NCI-H1436 treated with DMSO at 0.1 percent for 48 hours (cell line): ENCODE measurements at places on chromosomes 3 and 15.

DNA sequence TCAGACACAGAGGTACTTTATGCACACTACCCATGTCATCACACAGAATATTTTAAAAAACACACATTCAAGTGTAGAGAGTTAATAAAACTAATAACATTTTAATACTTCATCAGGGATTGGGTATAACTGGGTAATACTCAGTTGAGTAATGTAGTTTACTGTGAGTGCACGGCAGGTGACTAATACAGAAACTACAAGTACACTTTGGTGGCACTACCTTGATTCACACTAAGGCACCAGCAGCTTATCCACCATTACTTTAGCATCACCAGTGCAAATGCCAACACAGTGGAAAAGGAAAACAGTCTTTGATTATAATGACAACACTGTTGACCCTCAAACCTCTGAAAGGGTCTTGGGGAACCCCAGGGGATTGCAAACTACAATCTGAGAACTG is 33.6 kb downstream of the ZNF280D start:
- DNase-seq = no peak

GRCh38 chr15:71575474-71576045 is 234.8 kb upstream of the NR2E3 start:
- DNase-seq = no peak

DNA sequence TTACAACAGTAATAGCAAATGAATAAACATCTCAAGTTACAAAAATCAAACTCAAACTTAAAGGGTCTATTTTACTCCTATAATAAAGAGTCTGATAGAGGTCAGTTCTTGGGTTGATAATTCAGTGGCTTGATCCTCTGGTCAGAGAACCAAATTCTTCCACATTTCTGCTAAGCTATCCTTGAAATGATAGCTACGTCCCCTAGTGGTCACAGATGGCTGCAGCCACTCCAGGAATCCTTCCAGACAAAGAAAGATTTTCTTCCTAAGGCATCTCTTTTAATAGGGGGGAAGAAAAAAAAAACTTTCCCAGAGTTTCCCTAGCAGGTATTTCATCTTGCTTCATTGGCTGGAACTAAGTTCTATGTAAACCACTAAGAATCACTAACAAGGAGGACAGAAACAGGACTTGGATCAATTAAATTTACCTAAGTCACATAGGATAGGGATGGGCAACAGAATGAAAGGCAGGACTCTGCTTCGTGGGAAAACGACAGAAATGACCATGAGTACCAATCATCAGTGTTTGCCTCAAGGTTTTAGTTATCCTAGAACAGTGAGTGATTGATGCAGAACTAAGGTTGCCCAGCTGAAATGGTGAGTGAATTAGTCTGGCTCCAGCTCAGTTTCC is 160.7 kb downstream of the STAC start:
- no peak for DNase-seq

- no peak for DNase-seq
These were observed 554.2 kb downstream of the TUSC7 start for GRCh38 chr3:117263745-117264144.

DNA sequence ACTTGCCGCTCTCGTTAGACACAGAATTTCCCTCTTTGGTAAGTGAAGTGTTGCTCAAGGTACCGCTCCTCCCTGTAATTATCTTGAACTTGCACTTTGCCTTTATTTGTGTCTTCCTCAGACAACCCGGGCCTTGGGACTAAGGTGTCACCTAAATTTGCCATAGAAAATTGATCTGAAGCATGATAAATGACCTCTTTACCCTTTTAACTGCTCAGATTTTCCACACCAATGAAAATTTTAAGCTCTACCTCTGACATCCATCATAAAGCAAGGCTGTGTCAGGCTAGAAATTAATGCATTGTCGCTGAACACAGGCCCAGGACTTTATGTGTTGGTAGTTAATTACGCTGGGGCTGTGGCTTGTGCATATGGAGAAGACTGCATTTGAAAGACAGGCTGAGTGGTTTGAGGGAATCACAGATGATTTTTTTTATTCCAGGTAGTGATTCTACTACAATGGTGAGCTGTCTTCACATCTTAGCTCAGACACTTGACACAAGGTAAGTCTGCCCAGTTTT is 199.6 kb upstream of the CHRM5 start:
- no peak for DNase-seq

- no peak for DNase-seq
These were observed 112.8 kb upstream of the ICE2 start for GRCh38 chr15:60591496-60592370.

DNA sequence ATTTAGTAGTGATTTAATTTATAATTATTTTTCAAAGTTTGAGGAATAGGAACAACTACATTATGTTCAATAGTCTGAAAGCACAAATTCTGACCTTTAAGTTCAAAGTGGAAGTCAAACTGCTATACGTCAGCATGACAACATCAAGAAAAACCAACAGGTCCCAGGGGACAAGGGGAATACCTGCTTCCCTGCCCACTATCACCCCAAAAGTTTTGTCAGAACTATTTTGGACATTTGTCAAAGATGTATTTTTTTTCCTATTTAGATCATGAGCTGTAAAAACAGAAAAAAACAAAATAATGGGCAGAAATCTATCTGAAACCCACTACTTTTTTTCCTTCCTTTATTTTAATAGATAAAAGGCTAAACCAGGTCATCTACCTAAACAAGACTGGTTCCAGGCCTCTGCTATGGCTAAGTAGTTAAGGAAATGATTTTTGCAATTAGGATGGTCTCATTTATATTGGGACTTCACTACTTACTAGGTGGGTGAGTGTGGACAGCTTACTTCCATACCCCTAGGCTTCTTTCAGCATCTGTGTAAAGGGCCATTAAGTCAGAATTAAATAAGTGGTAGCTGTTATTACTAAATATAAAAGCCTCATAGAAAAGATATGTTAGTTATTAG is 746.3 kb downstream of the FHIT start:
- DNase-seq = no peak

DNA sequence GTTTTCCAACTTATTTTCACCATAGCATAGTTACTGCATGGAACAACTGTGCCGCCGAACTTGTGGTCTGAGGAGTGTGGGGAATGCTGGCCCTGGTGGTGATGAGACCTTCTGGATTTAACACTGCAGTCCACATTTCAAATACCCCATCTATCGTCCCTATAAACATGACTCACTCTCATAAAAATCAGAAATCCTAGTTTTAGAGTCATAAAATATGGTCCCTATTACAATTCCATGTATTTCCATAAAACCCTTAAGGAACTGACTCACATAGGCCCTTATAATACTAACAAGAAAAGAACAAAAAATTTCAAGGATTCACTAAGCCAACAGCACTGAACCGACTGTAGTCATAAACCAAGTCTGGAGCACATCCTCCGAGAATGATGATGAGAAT is 147.2 kb downstream of the FOXP1 start:
- no peak for DNase-seq

GRCh38 chr3:117532268-117532667 is 822.7 kb downstream of the TUSC7 start:
- DNase-seq = no peak

GRCh38 chr3:23831517-23832394 is 26.0 kb downstream of the UBE2E1 start:
- no peak for DNase-seq

- no peak for DNase-seq
These were observed 347.4 kb downstream of the SI start for GRCh38 chr3:164730815-164731360.

GRCh38 chr15:89587955-89588354 is 12.7 kb downstream of the TICRR start:
- DNase-seq = no peak

DNA sequence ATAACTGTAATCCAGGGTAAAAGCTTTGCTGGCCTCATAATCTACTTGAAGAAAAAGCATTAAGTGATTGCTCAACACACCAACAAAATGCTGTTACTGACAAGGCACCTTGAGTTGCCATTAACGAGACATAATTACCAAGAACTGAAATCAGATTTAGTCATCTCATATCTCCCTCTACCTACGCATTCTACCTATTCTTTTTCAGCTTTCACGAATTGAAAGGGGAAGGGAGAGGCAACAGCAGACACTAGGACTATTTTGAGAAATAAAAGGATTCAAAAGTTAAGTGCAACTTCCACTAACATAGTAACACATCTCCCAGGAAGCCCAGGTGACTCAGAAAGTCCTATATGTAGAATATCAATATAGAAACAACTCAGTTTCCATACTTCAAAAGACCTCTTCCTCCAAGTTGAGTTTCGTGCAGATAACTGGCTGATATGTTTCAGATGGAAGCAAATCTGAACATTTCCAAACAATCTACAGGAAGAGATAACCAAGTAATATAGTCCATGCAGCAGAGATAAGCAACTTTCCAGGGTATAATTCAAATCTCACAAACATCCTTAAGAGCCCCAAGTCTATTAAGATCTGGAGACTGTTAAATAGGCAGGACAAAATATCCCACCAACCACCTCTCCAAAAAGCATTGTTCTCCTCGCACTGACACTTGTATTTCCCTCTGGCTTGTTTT is 1.9 kb downstream of the OSBPL10 start:
- no peak for DNase-seq

DNA sequence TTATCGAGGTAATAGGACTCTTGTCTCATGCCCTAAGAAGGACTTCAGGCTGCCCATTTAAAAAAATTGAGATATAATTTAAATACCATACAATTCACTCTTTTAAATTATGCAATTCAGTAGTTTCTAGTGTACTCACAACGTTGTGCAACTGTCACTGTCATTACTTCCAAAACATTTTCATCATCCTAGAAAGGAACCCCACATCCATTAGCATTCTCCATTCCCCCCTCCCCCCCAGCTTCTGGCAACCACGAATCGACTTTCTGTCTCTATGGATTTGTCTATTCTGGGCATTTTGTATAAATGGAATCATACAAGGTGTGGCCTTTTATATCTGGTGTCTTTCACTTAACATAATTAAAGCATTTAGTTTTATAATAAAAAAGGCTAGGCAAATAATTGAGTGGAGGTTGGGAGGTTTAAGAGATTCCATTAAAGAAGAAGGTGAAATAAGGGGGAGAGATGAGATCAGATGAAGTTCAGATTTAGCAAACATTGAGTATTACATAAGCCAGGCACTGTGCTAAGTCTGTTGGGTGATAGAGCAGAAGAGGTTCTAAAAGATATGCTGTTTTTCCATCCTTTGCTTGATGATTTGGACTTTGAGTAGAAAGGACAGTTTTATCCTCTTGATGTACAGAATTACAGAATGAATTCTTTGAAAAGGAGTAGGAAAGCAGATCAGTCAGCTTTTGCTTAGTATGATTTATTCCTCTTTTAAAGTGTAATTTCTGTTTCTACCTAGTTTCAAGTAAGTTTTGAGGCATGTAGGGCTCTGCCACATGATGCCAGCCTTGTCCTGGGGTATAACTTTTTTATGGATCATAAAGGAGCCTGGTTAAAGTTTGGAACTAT is 36.3 kb downstream of the UBE2E2 start:
- DNase-seq = no peak

- no peak for DNase-seq
These were observed 2.9 kb downstream of the PHC3 start for GRCh38 chr3:170178651-170179050.

GRCh38 chr3:169999433-169999832 is 32.8 kb downstream of the SEC62 start:
- no peak for DNase-seq

DNA sequence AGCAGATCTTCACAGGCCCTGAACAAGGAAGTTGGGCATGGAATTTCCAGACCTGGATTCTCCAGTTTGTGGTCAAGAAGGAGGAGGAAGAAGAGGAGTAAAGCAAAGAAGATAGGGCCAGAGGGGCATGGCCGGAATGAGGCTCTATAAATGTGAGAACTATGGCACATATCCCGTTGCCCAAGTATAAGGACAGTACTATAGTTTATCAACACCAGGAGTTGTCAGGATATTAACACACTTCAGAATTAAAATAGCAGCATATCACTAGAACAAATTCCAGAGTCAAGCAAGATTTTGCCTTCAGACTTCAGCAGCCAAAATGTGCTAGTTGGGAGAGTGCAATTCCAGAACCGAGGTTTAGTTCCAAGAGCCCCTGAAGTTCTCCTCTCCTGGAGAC is 38.4 kb upstream of the PHLDB2 start:
- DNase-seq = no peak

DNA sequence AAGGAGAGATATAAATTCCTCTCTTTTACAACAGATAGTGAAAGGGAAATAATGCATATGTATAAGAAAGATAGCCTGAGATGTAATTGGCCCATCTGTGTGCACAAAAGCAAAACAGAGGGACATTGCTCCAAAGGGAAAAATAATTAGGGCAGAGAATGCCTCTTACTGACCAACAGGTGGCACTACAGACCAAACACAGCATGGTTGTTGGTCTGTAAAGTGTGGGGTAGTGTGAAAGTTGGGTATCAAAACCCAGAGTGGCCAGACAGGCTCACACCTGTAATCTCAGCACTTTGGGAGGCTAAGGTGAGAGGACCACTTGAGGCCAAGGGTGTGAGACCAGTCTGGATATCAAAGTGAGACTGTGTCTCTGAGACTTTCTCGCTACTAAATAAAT is 4.5 kb upstream of the TLNRD1 start:
- no peak for DNase-seq

DNA sequence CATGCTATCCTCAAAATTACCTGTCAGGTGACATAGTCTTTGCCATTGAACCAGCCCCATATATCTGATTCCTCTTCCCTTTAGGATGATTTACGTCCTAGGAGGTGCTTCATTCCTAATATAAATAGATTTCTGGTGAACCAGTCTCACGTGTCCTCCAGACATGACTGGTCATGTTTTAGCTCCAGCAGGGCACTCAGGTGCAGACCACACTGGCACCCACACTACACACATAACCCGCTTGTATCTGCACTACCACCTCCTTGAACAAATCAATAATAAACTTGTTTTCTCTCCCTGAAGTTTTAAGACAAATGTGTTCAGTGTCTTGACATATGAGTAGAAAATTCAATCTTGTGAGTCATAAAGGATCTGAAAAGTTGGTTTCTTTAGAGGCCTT is 155.5 kb downstream of the GOLIM4 start:
- no peak for DNase-seq

GRCh38 chr3:193190146-193190786 is 50.8 kb upstream of the PLAAT1 start:
- no peak for DNase-seq

GRCh38 chr3:52004163-52004787 is 8.6 kb upstream of the RPL29 start:
- no peak for DNase-seq

DNA sequence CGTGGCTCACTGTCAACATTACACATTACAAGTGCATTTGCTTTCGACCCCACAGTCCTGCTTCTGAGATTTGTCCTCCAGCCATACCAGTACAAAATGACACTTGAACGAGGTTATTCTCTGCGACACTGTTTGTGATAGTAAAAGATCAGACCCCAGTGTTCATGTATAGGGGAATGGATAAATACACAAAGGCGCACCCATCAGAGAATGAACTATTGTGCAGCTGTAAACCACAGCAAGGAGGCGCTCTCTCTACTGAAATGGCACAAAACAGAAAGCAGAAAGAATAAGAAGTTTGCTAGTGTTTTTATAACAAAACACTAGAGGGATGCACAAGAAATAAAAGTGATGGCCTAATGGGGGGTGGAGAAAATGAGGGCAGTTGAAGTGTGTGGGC is 4.9 kb upstream of the CHSY1 start:
- DNase-seq = no peak
